ENCODE measurements at places on chromosomes 1 and 21.

- no peak for DNase-seq
These were observed 7.9 kb downstream of the ANKRD45 start for GRCh38 chr1:173661763-173662162.

- DNase-seq, result no peak
These were observed 177.3 kb downstream of the ZSCAN20 start for GRCh38 chr1:33649759-33650158.

GRCh38 chr1:99758073-99758511 is 8.3 kb downstream of the FRRS1 start:
- no peak for DNase-seq

- DNase-seq, result no peak
These were observed 138.6 kb upstream of the POGK start for GRCh38 chr1:166700696-166701095.

GRCh38 chr1:119774746-119775490 is 6.2 kb upstream of the HMGCS2 start:
- DNase-seq, result no peak

DNA sequence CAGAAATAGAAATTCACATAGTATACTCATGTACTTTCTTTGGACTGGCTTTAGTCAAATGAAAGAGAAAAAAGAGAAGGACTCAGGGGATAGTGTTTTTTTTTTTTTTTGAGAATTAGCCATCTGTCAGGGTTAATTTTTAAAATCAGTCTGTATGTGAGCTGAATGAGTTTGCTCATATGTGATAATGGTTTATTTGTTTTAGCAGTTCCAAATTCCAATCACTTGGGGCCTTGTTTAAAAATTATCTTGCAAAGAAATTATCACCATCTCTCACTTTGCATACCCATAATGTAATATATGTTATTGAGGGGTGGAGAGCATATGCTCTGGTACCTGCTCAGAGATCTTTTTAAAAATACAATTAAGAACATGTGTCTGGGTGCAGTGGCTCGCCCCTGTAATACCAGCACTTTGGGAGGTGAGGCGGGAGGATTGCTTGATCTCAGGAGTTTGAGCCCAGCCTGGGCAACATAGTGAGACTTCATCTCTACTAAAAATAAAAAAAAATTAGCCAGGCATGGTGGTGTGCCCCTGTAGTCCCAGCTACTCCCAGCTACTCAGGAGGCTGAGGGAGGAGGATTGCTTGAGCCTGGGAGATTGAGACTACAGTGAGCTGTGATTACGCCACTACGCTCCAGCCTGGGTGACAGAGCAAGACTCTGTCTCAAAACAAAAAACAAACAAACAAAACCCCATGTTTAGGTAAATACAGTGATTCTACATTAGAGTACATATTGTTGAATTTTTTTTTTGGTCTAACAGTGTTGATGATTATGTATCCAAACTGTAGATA is 19.7 kb downstream of the GNAI3 start:
- no peak for DNase-seq

- no peak for DNase-seq
These were observed 10.3 kb upstream of the SMYD3 start for GRCh38 chr1:246517391-246517790.

DNA sequence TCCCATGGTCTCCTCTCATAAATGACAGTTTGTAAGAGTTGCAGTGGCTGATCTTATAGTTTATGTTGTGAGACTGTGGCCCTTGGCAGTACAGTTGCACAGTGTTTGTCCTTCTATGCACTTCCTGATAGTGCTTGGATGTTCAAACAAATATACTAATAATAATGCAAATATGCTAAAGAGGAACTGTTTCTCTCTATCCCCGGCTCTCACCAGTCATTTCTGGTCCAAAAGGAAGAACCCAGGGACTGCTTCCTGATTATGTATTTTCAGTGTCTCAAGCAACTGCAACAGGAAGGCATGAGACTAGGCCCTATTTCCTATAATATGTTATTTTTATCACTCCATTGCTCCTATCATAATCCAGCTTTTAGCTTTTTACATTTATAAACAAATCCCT is 17.0 kb upstream of the SUCO start:
- no peak for DNase-seq

DNA sequence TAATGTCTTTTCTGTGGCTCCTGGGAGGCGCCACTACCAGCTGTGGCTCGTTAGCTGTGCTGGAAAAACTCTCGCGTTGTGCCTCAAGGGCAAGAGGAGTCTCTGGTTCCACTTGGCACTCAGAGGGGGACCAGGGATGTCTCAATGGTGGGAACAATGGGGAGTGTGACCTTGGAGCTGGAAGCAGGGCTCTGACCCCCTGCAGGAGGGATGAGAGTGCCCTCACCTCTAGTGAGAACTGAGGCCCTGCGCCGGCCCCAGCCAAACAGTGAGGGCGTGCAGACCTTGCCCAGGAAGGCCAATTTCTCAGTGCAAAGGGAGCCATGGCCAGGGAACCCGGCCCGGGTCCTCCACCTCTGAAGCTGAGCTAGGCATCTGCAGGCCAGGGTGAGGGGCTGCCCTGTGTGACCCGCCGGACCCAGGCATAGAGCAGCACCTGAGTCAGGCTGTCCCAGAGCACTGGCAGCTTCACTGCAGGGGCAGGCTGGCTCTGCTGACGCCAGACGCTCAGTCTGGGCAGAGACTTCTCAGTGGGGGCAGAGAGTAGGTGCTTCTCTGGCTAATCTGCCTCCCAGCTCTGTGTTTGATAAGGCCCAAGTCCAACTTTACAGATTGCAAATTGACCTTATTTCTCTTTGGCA is 1.8 kb downstream of the RD3 start:
- peak; percentile 86 for DNase-seq

- no peak for DNase-seq
These were observed 209.8 kb upstream of the PRMT6 start for GRCh38 chr1:106846656-106847055.

- DNase-seq, result no peak
These were observed 7.1 kb downstream of the MYOM3 start for GRCh38 chr1:24104854-24105253.

DNA sequence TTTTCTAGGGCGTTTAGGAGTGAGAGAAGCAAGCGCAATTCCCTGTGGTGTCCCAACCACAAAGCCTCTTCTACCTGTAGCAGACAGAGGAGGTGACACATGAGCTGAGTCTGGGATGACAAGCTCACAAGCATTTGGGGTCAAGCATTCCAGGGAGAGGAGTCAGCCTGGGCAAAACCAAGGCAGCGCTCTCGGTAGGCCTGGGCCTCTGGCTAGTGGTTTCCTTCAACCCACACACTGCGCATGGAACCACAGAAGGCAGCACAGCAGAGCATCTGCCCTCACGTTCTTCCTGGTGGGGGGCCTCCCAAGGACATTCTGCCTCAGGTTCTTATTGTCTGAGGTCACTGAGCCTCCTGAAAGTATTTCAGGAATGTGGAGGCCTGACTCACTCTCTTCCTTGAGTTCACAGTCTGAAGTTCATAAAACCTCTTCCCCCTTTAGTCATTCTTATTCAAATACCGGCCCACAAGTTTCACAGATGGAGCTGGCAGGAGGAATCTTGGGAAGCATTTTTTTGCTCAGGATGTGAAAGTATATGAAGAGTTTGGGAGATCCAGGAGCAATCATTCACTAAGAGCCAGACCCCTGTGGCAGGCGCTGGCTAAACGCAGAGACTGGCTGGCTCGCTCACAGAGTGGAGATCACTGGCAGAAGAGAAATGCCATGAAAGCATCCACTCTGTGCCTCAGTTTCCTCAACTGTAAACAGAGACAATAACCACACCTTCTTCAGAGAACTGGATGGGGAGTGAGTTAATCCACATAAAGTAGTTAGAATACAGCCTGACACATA is 26.8 kb downstream of the CCN1 start:
- DNase-seq, result no peak

GRCh38 chr1:48576565-48576964 is 104.6 kb upstream of the SPATA6 start:
- DNase-seq, result no peak

DNA sequence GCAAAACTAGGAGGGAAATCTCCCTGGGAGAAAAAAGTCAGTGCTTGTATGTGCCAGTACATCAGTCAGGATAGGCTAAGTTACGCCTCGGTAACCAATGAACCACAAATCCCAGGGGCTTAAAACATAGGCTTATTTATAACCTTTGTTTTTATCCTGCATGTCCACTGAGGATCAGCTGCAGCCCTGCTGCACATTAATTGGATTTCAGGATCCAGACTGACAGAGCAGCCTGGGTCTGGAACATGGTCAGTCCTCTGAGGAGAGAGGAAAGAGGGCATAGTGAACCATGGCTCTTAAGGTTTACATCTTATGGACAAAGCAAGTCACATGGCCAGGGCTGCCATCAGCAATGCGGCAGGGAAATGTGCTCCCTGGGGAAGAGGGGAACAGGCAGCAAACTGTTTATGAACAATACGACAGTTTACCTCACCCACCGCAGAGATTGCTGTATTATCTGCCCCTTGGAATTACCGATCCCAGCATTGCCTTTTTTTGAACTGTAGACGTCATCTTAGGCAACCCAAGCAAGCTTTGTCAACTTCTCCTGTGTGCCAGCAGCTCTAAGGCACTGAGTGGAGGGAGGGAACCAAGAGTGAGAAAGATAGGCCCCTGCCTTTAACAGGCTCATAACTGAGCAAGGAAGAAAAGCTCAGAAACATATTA is 9.1 kb upstream of the SPRR4 start:
- DNase-seq, result no peak

- DNase-seq, result no peak
These were observed 2.6 kb downstream of the ARPC5 start for GRCh38 chr1:183632964-183633363.

- no peak for DNase-seq
These were observed 8.7 kb upstream of the LRRC71 start for GRCh38 chr1:156911577-156912298.

- no peak for DNase-seq
These were observed 1609.8 kb downstream of the AMY1C start for GRCh38 chr1:105359457-105359856.

DNA sequence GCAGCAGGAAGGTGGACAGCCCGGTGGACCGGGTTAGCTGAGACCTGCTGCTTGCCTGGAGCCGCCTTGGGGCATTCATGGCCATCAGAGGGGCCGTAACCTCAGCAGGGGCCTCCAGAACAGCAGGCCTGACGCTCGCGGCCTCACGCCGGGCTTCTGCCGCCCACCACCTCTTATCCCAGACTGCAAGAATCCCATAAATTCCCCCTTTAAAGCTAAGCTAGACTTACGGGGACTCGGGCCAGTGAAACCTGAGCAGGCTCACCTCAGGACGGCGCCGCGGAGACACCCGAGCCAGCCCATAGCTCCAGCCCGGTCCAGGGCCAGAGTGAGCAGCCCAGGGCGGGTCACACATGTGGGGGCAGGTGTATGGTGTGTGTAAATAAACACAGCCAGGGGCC is 132.3 kb downstream of the GLIS1 start:
- no peak for DNase-seq

GRCh38 chr1:116942344-116942743 is 32.6 kb downstream of the PTGFRN start:
- no peak for DNase-seq

DNA sequence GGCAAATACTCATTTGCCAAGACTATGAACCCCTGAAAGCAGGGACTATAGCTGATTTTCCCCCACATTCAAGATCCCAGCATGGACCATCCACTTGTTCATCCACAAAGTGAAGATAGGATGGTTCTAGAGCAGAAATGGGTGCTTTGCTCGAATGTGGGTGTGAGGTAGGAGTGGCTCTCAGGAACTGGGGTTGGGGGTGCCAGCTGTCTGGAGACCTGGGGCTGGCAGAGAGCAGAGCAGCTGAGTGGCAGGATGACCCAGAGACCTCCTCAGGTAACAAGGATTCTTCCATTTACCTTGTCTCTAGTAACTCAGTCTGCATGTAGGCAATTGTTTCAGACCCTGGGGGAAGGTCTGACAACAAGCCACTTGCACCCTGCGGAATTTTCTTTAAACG is 6.0 kb downstream of the S100A9 start:
- peak; percentile 40 for DNase-seq

DNA sequence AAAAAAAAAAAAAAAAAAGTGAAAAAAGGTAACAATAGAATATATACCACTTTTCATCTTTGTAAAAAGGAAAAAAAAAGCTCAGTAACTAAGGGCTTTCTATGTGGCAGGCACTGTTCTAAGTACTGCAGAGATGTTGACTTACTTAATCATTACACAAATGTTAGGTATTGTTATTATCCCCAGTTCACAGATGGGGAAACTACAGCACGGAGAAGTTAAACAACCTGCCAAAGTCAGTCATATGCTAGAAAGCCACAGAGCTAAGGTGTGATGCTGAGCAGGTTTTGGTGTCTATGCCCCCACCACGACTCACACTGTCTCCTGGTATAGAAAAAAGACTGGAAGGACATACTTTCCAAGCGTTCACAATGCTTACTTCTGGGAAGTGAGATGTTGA is 6.6 kb upstream of the PNRC2 start:
- no peak for DNase-seq

GRCh38 chr21:33839806-33840205 is 75.8 kb downstream of the ATP5PO start:
- DNase-seq, result no peak

DNA sequence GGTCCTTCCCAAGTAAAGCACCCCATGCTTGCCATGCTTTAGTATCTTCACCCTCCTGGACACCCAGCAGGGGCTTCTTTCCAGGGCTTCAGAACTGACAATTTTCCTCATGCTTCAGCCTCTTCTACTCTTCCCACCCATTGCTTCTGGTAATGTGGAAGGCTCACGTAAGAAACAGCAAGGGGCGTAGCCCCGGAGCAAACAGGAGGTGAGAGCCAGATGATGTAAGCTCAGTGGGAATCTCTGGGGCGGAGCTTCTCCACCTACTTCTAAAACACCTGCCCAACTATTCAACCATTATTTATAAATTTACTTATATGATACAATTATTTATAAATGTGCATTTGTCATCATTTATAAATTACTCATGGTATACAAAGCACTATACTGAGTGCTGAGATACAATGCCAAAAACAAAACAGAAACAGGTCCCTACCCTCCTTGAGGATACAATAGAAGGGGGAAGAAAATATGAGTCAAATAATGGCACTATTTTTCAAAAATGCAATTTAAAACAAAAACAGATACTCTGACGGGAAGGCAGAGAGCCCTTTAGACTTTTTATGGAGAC is 140.1 kb upstream of the CAMK1G start:
- DNase-seq, result no peak

DNA sequence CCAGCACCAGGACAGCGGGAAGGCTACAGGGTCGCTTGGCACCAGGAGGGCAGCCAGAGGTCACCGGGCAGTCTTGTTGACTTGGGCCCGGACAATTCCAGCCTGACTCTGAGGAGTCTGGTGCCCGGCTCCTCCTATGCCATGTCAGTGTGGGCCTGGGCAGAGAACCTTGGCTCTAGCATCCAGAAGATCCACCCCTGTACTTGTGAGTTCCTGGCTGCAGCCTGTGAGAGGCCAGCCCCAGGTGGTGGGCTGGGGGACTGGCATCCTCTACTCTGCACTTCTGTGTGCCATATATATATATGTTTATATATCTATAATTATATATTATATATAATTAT is 11.6 kb upstream of the PTPN7 start:
- DNase-seq, result no peak

DNA sequence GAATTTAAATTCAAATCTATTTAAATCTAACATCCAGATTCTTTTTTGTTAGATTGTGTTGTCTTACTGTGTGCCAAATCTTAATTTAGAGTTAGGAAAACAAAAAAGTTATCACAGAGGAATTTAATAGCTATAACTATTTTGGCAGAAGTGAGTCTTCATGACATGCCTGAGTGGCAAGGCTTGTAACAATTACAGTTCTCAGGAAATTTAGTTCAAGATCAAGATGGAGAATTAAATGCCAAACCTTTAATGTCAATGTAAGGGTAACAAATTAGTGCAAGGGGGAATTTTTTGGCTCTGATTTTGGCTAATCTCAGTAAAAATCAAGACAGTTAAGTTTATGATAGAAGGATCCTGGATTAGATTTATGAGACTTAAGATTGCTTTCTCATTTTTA is 58.4 kb downstream of the GDAP2 start:
- no peak for DNase-seq

GRCh38 chr1:61742620-61743430 is 545 bp downstream of the PATJ start:
- peak; percentile 58 for DNase-seq

All from left lobe of liver (tissue), 2 donors.